ENCODE measurements at places on chromosomes 1 and 21.

DNA sequence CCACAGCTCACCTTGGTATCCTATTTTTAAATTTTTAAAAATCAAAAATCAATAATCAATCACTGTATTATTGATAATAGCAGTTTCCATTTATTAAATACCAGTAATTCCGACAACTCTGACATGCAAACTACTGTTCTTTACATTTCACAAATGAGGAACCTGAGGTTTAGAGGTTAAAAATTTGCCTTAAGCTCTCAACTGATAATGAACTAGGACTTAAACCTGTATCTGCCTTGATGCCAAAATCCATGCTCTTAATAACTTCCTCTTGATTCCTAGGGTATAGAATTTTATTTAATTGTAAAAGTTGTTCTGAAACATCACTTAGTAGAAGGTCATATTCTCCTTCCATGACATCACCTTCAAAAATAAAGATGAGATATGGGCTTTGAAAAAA is 5.6 kb downstream of the ARHGAP29 start:
- no peak overlapping the region for H3K4me3 ChIP-seq
- no peaks in the 10 kb centered on the region for H3K36me3 ChIP-seq
- peaks cover 68% of the 10 kb centered on the region for H3K27me3 ChIP-seq
- no peak overlapping the region for H3K27ac ChIP-seq
- H3K4me1 ChIP-seq: peaks cover 11% of the 10 kb centered on the region
- no peak for DNase-seq

DNA sequence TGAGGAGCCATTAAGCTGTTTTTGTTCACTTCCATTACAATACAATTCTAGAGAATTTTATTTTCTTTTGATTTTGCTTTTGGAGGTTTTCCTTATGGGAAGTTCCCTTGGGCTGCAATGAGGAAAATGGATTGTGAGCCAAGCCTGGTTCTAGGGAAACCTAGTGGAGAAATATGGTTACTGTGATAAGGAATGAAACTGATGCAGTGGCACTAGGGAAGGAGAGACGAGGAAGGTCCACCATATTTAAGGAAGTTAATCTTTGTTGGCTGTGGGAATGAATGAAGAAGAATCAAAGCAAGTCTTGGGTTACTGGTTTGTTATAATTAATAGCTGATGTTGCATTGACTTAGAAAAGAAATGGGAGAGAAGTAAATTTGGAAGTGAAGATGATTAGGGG is 28.4 kb downstream of the CHML start:
- DNase-seq: no peak
- H3K4me1 ChIP-seq: peaks cover 22% of the 10 kb centered on the region
- H3K27ac ChIP-seq: no peak overlapping the region
- H3K36me3 ChIP-seq: no peaks in the 10 kb centered on the region
- H3K27me3 ChIP-seq: no peaks in the 10 kb centered on the region

- H3K27me3 ChIP-seq: no peaks in the 10 kb centered on the region
- no peak overlapping the region for H3K27ac ChIP-seq
- DNase-seq: no peak
- H3K36me3 ChIP-seq: peaks cover 65% of the 10 kb centered on the region
- H3K4me3 ChIP-seq: no peak overlapping the region
- H3K4me1 ChIP-seq: peaks cover 10% of the 10 kb centered on the region
Measured at GRCh38 chr21:37232274-37233018, 34.7 kb downstream of the VPS26C start.

DNA sequence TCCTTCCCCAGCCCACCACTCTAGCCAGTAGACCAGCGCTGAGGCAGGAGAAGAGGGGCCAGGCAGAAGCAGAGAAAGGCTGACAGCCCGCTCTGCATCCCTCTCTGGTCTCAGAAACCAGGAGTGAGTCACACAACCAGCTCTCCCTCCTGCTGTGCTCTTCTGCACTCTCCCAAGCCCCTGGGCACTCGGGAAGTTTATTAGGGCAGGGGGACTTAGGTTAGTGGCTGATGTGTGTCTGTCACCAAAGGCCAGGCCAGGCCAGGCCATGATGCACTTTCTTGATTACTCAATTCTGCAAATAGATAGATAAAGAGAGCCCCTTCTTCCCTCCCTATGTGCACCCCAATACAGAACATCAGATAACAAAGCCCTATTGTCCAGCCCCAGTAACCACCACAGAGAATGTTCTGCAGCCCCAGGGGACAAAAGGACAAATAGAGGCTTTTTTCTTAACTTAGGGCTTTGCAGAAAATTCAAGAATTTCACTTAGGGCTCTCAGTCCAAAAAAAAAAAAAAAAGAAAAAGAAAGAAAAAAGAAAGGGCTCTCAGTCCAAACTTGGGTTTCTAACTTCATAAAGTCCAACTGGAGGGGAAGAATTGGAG is 52.9 kb upstream of the CNTN2 start:
- DNase-seq: no peak
- H3K36me3 ChIP-seq: no peaks in the 10 kb centered on the region

GRCh38 chr1:101105877-101106276 is 80.3 kb upstream of the DPH5 start:
- H3K27ac ChIP-seq: no peak overlapping the region
- H3K4me3 ChIP-seq: no peak overlapping the region
- no peak for DNase-seq

GRCh38 chr21:14744368-14744767 is 198.3 kb upstream of the SAMSN1 start:
- peaks cover 2% of the 10 kb centered on the region for H3K4me1 ChIP-seq
- peaks cover 10% of the 10 kb centered on the region for H3K27me3 ChIP-seq
- no peak overlapping the region for H3K27ac ChIP-seq
- no peak overlapping the region for H3K4me3 ChIP-seq
- no peak for DNase-seq

GRCh38 chr1:44929531-44929930 is 56.9 kb downstream of the EIF2B3 start:
- H3K4me3 ChIP-seq: no peak overlapping the region
- H3K27ac ChIP-seq: no peak overlapping the region
- H3K36me3 ChIP-seq: peaks cover 10% of the 10 kb centered on the region
- peaks cover 6% of the 10 kb centered on the region for H3K4me1 ChIP-seq

DNA sequence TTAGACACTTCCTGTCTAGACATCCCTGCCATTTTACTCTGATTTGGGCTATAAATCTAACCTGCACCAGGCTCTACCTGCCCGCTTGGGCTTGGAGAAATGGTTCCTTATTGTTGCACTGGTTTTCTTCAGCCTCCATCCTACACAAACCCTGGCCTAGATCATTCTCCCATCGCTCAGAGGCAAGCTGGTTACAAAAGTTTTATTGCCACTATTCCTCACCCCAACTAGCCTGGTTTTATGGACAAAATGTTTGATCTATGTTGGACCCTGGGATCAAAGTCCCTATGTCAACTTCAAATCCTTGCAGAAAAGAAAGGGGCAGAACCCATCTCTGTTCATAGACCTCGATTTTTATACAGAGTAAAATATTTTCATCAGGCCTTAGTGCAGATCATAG is 31.5 kb upstream of the MTF2 start:
- H3K4me3 ChIP-seq: no peak overlapping the region
- DNase-seq: no peak
- no peaks in the 10 kb centered on the region for H3K36me3 ChIP-seq
- H3K4me1 ChIP-seq: peaks cover 7% of the 10 kb centered on the region
- H3K27me3 ChIP-seq: peaks cover 1% of the 10 kb centered on the region

DNA sequence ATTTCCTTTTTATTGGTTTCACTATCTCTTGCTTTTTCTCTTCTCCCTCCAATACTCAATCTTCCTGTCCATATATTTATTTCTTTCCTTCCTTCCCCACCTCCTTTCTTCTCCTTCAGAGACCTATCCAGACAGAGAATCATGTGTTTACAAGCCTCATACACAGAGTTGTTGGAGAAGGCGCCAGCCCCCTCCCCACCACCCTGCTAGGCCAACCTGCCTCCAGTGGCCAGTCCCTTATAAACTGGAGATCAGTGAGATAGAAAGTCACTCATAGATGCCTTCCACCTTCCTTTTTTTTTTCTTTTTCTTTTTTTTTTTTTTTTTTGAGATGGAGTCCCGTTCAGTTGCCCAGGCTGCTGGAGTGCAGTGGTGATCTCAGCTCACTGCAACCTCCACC is 53.3 kb downstream of the CD247 start:
- H3K27me3 ChIP-seq: no peaks in the 10 kb centered on the region
- no peak for DNase-seq
- peaks cover 34% of the 10 kb centered on the region for H3K4me1 ChIP-seq
- H3K27ac ChIP-seq: no peak overlapping the region
- H3K4me3 ChIP-seq: no peak overlapping the region

- peaks cover 3% of the 10 kb centered on the region for H3K4me1 ChIP-seq
- no peak overlapping the region for H3K27ac ChIP-seq
- no peak overlapping the region for H3K4me3 ChIP-seq
- H3K27me3 ChIP-seq: peaks cover 64% of the 10 kb centered on the region
- H3K36me3 ChIP-seq: no peaks in the 10 kb centered on the region
- no peak for DNase-seq
Measured at GRCh38 chr1:37035014-37035691, 838 bp upstream of the GRIK3 start.

DNA sequence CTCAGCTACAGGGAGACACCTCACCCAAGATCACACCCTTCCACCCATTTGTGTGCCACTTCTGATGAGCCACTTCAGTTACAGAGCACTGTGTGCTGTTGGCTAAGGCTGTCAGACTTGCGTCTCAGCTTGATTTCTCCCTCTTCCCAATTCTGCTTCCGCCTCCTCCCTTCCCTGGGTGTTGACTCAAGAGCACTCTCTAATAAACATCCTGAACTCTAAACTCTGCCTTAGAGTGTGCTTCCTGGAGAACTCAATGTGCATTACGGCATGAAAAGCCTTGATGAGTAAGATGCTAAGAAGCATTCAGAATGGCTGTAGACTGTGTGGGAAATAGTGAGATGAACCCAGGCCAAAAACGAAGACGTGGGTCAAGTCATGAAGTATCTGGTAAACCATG is 54.9 kb upstream of the S1PR1 start:
- no peak for DNase-seq
- H3K36me3 ChIP-seq: peaks cover 11% of the 10 kb centered on the region
- H3K27me3 ChIP-seq: no peaks in the 10 kb centered on the region
- no peak overlapping the region for H3K4me3 ChIP-seq

DNA sequence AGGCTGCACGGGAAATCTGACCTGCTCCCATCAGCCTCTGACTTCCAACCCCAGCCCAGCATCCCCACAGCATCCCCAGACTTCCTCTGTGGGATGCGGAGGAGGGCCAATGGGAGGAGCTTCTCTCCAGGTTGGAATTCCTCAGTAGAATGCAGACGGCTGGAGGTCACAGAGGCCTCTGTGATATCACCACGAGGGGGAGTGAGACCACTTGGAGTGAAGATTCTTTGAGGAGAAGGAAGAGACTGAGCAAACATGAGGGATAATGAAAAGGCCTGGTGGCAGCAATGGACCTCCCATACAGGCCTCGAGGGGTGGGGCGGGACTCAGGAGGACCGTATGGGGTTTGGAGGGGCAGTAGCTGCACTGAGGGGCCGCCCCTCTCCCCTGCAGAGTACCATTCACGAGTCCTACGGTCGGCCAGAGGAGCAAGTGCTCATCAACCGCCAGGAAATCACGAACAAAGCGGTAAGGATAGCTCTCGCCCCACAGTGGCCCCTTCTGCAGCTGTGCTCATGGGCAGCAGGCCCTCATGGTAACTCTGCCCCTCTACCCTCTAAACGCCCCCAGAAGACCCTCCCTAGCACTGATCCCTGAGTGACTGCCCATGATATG is at the start of gene CATSPER4:
CATSPER4 (plus strand) TSS at position 230 of the 615 bp plus-strand sequence; CDS start at position 256, 26 bp downstream.
- H3K36me3 ChIP-seq: no peaks in the 10 kb centered on the region
- DNase-seq: no peak
- H3K27me3 ChIP-seq: peaks cover 2% of the 10 kb centered on the region
- peaks cover 15% of the 10 kb centered on the region for H3K4me1 ChIP-seq
- no peak within 1 kb of the TSS for H3K4me3 ChIP-seq
- peak within 1 kb of the TSS; percentile 13 for H3K27ac ChIP-seq

DNA sequence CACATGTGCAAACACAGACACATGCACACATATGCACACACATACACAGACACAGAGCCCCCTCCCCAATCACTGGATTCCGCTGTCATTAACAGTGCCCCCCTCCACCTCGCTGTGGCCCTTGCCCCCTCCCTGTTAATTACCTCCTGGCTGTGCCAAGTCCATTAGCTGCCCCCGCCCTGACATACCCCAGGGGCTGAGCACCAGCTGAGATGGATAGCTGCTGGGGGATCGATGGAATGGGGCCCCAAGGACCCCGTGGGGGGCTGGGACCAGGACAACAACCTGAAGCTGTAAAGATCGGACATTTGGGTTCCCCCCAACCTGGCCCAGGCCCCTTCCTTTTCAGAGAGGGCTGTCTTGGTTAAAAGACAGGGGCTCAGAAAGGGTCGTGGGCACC is 9.6 kb upstream of the PEAR1 start:
- no peak overlapping the region for H3K27ac ChIP-seq
- H3K4me3 ChIP-seq: no peak overlapping the region
- peaks cover 1% of the 10 kb centered on the region for H3K27me3 ChIP-seq
- DNase-seq: no peak
- no peaks in the 10 kb centered on the region for H3K4me1 ChIP-seq

DNA sequence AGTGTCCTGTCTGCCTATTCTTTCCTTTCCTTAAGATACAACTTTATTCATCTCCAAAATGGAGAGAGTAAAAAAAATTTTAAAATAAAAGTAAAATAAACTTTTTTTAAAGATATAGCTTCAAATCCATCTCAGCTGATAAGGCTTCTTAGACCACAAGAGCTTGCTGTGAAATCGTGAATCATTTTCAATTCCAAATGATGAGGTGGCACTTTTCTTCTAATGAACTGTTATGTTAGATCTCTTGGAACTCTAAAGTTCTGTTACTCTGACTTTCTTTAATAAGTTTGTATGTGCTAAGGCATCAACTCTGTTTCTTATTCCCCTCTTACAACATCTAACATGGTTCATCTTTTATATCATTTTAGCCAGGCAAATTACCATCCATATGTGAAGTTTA is 4.5 kb downstream of the SH3GLB1 start:
- peaks cover 30% of the 10 kb centered on the region for H3K4me1 ChIP-seq
- no peak for DNase-seq
- no peak overlapping the region for H3K27ac ChIP-seq
- no peaks in the 10 kb centered on the region for H3K27me3 ChIP-seq

GRCh38 chr1:95116580-95117206 is 462 bp upstream of the TLCD4 start:
- H3K4me3 ChIP-seq: peak overlapping the region; percentile 78
- H3K4me1 ChIP-seq: peaks cover 7% of the 10 kb centered on the region
- no peaks in the 10 kb centered on the region for H3K36me3 ChIP-seq
- H3K27ac ChIP-seq: no peak overlapping the region
- H3K27me3 ChIP-seq: peaks cover 63% of the 10 kb centered on the region
- peak; percentile 10 for DNase-seq

DNA sequence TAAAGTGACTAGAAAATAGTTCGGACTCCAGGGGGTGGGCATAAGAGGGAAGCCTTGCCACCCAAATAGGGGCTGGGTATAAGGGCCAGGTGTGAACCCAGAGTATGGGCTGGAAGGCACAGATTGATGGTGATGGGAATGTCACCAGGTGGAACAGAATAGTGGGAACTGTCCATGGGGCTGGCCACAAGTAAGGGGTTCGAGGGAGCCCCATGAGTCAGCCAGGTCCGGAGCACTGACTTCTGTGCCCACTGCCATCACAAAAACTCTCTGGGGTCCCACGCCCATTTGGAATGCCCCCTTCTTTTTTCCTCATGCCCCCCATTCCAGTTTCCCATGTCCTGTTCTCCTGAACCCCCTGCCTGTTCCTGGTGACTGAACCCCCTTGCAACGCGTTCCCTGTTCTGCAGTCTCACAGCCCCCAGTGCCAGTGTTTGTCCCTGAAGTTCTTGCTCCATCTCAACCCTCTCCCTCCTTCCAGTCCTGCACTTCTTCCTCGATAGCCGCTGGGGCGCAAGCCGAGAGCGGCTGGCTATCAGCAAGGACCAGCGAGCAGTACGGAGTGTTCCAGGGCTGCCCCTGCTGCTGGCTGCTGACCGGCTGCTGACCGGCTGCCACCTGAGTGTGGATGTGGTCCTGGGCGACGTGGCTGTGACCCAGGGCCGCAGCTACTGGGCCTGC is 7.9 kb downstream of the TRIM46 start:
- no peak overlapping the region for H3K27ac ChIP-seq
- H3K27me3 ChIP-seq: no peaks in the 10 kb centered on the region
- peaks cover 38% of the 10 kb centered on the region for H3K36me3 ChIP-seq
- DNase-seq: no peak
- H3K4me3 ChIP-seq: no peak overlapping the region

All from activated T-helper 2 cell treated with anti-CD3 and anti-CD28 coated beads, Interferon-gamma antibody, Interleukin-2, Interleukin-4, amounts not matched to agents 10 μg/mL and 5 μg/mL and 100 μg/mL, durations not matched to agents 14 hours and 24 hours and 36 hours (primary cell).